ENCODE measurements at places on chromosomes 12 and 14.

DNA sequence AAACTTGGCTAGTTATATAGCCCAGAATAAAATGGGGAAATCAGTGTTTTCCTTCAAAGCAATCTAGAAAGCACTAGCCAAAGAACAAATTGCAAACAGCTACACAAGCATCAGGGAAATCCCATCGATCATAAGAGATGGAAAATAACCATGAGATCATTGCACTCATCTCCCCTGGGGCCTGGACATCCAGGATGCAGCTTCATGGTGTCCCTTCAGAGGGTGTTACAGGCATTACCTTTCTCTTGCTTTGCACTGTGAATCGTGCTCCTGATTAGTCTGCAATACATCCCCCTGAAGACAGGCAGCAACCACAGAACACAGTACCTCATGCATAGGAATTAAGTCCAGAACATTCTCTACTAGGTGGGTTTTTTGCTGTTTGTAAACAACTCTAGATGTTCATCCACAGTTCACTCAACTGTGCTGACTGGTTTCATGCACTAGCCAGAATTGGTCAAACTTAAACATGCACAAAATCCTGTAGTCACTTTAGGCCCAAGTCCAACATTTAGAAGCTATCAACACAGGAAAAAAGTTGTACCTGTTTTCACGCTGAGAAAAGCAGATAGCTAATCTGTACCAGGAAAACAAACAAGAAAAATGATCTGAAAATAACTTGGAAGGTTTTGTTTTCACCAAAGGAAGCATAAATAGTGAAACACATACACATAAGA, 120.1 kb downstream of the ZFP36L1 start:
- no peak for DNase-seq

- no peak for DNase-seq
Observed at GRCh38 chr14:50541159-50541567, 8.8 kb upstream of the MAP4K5 start.

- DNase-seq: no peak
Observed at GRCh38 chr12:100251917-100252316, 15.0 kb downstream of the DEPDC4 start.

- DNase-seq: no peak
Observed at GRCh38 chr14:65934070-65934435, 521.5 kb downstream of the FUT8 start.

DNA sequence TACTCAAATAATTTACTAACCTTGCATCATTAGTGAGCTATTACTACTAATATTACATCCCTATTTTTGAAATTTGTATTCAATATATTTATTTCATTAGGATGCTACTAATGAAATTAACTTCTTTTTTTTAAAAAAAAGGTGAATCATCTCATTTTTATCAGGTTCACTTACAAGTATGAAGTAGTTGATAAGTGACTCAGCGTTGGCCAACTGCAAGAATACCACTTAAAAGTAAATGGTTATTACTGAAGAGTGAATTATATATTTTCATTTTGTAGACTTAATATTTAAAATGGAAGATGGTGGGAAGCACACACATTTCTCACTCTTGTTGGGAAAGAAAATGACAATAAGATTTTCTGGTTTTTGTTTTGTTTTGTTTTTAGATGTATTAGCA, 19.6 kb downstream of the OR4N2 start:
- DNase-seq: no peak

DNA sequence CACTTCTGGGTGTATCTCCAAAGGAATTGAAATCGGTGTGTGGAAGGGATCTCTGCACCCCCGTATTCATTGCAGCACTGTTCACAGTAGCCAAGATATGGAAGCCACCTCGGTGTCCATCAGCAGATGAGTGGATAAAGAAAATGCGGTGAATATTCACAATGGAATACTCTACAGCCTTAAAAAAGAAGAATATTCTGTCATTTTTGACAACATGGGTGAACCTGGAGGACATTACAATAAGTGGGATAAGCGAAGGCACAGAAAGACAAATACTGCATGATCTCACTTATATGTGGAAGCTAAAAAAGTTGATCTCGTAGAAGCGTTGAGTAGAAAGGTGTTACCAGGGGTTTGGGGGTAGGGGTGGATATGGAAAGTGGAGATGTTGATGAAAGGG, 111.9 kb downstream of the BEGAIN start:
- no peak for DNase-seq

DNA sequence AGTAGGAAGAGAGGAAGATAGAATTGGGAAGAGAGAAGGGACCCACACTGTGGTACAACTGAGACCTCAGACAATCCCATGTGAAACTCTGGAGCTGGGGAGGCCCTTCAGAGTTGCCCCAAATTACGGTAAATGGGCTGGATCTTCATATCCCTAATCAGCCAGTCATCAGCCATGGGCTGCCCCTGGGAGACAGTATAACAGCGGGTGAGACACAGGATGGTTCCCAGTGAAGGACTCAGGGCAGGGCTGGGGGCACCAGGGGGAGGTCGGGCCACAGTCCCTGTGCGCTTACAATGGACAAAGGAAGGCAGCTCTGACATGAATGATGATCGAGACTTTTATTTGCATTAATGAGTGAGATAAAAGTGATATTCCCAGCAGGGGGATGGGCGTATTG, 74.2 kb upstream of the BDKRB2 start:
- no peak for DNase-seq

GRCh38 chr14:84482256-84483071, 1047.5 kb upstream of the FLRT2 start:
- DNase-seq: no peak

- DNase-seq: no peak
Observed at GRCh38 chr12:62481843-62482540, 15.4 kb downstream of the MON2 start.

DNA sequence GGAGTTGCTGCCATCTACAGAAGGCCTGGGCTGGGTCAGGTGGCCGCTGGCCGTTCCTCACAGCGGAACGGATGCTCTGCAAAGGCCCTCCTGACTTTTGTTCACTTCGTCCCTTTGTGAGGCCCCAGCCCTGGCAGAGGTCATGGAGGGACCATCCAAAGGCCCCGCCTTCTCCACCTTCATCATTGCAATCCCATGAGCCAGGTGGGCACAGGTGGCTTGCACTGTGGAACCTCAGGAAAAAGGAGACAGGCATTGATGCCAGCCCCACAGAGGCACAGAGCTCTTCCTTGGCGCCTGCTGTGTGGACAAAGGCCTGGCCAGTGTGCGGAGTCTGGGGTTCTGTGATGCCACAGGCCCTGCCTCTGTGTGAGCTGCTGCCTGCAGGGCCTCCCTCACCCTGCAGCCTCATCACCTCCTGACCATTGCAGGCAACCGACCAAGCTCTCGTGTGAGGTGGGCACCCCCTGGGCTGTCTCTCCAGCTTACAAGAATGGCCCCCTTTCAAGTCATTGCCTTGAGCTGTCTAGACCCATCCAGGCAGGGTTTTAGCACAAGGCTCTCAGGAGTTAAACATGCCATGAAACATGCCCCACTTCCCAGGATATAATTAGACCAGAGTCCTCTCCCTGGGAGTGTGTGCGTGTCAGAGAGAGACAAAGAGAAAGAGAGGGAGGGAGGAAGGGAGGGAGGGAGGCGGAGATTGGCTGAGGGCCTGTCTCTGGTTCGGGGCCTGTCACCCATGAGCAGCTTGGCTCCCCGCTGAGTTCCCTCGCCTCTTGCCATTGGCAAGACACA, 19.3 kb downstream of the NFKBIA start:
- no peak for DNase-seq

GRCh38 chr14:101704140-101704539, 57.4 kb upstream of the PPP2R5C start:
- DNase-seq: no peak

DNA sequence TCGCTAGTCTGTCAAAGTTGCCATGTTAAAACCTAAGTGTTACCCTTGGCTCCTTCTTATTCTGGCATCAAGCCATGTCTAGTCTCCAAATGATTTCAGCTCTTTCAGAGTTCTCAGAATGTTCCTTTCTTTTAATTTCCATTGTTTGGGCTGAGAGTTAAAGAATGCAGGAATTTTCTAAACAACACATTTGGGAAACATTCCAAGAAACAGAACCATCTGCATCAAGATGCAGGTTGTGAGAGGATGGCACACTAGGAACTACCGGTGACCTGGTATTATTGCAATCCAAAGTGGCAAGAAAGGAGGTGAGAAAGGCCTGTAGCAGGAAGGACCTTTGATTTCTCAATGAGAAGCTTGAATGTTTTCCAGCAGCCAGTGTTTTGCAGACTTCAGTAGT, 30.1 kb downstream of the SLC35F4 start:
- no peak for DNase-seq

DNA sequence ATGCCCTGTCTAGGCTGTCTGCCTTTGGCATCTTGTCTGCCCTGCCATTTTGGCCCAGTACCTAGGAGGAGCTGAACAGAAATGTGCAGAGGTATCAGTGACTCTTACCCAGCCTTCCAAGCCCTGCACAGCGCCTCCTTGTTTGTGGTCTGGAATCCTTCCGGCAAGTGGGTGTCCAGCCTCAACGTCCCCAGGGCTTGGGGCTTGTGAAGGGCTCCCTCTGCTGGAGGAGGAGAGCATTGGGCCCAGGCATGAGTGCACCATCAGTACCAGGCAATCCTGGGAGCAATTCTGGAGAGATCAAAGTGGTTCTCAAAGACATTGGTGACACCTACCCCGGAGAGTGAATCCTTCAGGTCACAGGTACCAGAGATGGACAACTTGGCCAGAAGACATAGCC, 2.4 kb upstream of the TCL1B start:
- no peak for DNase-seq

- DNase-seq: no peak
Observed at GRCh38 chr12:4595881-4596280, 33.9 kb downstream of the DYRK4 start.

- DNase-seq: no peak
Observed at GRCh38 chr12:104314242-104314614, 10.7 kb downstream of the EID3 start.

- no peak for DNase-seq
Observed at GRCh38 chr12:50102131-50102531, 1.7 kb upstream of the GPD1 start.
